ENCODE measurements at places on chromosomes 5 and 9. TPM values are rescaled to one million over a fixed set of nuclear protein-coding genes. Genes with fewer than 3 reads are reported as not detected.
A peak's percentile ranks its signal among the peaks of the same experiment; 100 is the strongest.

- no peak for DNase-seq
Observed at GRCh38 chr9:127676638-127677037, 30.1 kb upstream of the CFAP157 start.

GRCh38 chr5:23204111-23204510 lies 303.3 kb upstream of the PRDM9 start:
- DNase-seq: no peak

- DNase-seq: peak; percentile 31
Observed at GRCh38 chr9:130997925-130998596, 10.9 kb upstream of the LAMC3 start.

DNA sequence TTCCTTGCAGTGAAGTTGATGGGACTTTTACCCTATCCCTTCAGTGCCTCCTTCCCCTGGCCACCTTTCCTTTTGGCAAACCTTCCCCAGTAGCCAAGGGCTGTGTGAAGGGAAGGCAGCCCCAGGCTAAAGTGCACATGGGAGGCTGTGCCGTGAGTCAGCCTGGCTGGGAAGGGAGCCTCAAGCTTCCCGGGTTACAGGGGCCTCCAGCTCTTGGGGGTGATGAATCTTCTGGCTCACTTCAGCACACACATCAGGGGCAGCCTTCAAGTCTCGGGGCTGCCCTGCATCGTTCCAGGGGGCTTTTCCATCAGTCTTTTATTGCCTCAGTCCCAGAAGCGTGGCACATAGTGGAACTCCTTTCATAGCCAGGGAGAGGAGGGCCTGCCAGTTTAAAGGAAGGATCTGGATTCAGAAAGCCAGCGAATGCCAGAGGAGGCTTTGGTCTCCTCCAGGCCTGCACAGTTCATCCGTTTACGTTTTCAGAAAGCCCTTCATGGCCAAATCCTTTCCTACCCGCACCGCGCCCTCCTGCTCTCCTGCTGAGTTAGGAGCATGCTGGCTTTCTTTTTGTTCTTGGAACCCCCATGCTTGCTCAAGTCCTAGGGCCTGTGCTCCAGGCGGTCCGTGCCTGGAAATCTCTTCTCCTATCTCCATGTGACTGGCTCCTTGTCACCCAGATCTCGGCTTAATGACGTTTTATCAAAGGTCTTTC lies 134.8 kb upstream of the KLF4 start:
- no peak for DNase-seq

Gene TBC1D2
- total RNA-seq: 4.9 TPM

Gene BRIX1
- 66.5 TPM for total RNA-seq

Data from G401 (cell line).